Urothelium cell line (cell line): ENCODE measurements at places on chromosomes 12 and 14.

DNA sequence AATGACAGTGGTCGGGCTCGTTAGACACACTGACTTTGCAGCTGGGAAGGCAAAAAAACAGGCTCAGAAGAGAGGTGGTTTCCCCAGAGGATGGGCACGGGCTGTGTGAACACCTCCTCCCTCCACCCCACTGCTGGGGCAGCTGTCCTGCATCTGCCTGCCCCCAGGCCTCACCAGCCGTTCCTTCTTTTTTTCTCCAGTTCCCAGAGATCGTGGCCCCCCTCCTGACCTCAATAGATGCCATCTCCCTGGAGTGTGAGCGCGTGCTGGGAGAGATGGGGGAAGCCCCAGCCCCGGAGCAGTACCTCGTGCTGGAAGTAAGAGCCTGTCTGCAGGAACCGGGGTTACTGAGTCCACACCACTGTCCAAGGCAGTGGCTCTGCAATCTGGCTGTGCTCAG is 17.4 kb downstream of the MVK start:
- no peak for DNase-seq

DNA sequence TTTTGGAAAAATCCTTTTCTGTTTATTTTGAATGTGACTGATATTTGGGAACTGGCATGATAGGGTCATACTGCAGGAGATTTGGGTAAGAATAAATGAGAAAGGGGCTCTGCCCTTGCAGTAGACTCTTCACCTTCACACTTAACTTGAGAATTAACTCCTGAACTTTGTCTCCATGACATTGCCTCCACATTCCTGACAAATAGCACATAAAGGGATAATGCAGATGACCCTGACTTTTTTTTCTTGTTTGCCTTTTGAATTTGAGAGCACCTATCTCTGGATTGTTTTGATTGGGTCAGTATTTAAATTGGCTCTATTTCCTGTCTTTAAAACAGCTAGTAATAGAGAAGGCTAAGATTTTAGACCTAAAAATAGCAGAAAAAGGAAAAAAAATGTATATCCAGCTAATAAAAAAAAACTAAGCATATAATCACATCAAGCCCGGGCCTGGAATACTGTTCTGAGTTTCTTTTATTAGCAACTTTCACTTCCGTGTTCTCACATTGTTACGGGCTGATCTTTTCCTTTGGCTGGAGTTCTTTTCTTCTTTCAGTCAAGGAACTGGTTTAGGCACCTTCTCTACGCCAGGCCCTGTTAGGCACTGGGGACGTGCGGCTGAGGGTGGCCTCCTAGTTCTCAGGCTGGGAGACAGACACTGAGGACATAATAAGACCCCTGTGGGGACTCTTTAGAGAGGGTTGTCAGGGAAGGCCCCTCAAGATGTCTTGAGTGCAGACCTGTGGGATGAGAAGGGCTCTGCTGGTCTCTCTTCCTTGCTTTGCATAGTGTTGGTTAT is 53.1 kb upstream of the GNPNAT1 start:
- no peak for DNase-seq

DNA sequence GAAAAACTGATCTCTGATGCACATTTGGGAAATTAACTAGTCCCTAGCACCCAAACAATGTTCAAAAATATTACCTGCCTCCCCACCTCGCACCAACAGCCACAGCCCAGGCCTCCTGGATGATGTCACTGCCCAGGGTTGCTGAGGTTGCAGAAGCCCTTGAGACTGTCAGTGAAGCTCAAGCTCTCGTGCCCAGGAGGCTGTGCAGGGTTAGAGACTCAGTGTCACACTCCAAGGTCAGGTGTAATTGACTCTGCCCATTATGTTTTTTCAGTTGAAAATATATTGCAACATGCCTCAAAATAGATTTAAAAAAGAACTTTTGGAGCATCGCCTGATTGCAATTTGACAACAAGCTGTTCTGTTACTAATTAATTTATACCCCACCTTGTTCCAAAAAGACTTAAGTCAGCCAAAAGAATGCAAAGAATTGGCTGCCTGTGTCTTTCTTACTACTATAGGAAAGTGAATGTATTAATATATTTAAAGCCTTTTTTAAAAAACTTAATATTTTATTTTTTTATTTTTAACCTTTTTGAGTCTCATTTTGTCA is 72.3 kb downstream of the CMAS start:
- no peak for DNase-seq

DNA sequence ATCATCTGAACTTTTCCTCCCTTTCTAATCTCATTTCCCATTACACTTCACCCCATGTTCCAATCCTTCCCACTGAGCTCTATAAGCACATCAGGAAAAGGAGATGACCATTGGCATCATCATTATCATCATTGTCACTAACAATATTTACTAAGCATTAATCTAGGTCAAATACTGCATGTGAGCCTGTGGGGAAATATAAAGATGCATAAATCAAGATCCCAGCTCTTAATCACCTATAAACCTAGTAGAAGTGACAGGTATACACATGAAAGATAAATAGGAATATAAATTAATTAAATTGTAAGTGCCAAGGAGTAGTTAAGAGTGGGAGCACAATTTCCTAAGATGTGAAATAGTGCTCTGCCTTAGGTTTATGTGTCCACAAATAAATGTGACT is 100.6 kb downstream of the OTOGL start:
- DNase-seq = no peak

DNA sequence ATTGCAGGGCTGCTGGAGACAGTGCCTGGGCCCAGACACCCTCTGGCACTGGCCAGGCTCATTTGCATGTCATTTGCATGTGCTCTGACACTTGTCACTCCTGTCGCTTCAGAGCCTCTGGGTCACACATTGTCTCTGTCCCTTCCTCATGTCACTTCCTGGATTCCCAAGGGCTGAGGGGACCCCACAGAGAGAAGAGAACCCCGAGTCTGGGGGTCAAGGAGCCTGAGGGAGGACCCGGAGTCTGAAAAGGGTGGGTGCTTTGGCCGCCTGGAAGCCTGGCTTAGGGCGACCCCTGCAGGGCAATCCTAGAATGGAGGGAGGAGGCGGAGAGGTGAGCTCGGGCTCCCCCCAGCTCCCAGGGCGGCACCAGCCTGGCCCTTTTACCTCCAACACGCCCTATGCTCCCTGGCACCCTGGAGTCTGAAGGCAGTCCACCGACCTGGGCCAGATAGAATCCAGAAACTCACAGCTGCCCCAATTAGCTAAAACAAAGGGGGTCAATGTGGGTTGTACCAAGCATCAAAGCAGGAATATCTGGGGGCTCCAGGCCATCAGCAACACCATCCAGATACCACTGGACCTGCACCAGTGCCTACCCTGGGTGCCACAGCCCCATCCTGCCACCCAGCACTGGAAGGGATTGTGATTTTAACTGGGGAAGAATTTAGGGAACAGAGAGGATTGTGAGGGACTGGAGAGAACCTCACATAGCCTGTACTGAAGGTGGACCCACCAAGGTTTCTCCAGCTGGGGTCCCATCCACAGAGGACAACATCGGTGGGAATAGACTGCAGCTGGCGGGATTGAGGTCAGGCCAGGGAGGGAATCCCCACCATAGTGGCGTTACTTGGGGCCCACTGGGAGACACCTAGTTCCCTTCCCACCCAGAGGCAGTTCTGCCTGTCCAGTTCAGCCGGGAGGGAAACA is 21.8 kb upstream of the KRT78 start:
- peak; percentile 79 for DNase-seq

DNA sequence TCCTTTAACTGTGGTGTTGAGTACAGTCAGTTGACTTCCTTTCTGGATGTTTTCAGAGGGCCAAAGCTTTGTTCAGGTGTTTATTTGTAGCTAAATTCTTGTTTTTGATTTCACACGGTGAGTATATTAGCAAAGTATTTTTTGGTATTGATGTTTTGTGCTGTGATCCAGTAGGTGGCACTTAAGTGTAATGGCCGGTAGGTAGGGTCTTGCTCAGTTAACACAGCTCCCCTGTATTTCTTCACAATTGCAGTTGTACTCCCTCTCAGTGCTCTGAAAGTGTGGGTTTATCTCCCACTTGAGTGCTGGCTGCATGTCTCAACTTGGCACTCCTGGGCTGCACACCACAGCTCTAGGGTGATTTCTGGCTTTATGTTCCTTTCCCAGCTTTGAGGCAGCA is 339.5 kb downstream of the AEBP2 start:
- no peak for DNase-seq

DNA sequence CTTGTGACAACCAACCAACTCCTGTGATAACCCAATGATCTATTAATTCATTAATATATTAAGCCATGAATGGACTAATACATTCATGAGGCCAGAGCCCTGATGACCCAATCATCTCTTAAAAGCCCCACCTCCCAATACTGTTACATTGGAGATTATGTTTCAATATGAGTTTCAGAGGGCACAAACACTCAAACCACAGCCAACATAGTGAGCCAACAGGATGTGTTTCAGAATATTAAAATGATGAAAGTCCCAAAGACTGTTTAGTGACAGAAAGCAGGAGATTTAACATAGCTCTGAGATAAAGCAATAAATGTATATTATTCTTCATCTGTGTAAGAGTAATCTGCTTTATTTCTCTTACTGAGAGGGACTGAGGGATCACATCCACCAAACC is 71.7 kb downstream of the PTPRO start:
- no peak for DNase-seq

- no peak for DNase-seq
Measured at GRCh38 chr14:104111301-104112112, 26.0 kb downstream of the ASPG start.

DNA sequence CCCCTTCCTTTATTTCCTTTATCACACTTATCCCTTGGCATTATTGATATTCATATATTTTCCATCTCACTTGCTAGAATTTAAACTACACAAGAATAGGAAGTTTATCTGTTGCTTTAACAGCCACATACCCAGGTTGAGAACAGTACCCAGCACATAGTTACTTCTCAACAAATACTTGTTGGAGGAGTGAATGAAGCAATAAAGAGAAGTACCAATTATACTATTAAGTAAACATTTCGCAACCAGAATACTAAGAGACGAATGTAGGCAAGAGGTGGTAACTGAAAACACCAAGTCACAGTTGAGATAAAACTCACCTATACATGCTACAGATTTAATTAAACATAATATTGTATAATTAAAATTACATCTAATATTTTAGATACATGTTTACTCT is 110.9 kb downstream of the FSCB start:
- no peak for DNase-seq

- no peak for DNase-seq
Measured at GRCh38 chr12:52003591-52003990, 3.2 kb upstream of the TAMALIN start.

DNA sequence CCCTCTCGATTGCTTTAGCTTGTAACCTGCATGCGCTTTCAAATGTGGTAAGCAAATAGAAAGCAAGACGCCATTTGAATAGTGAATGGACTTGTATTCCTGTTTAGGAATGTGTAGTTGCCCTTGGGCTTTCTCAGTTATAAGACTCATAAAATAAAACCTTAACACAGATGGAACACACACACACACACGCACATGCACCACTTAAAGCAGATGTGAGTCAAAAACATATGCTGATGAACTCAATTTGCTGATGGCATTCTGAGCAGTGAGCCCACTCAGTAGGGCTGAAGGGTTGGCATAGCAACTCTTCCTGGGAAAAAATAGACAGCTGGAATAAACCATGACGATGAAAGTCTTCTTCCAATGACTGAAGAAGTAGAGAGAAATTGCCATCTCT is 360.5 kb downstream of the APAF1 start:
- DNase-seq = no peak

GRCh38 chr14:64705381-64706118 is 1.3 kb downstream of the PLEKHG3 start:
- DNase-seq = peak; percentile 61

GRCh38 chr14:56774503-56774902 is 35.8 kb downstream of the OTX2 start:
- DNase-seq = no peak

- DNase-seq = no peak
Measured at GRCh38 chr12:94379479-94380113, 80.1 kb downstream of the CEP83 start.

- no peak for DNase-seq
Measured at GRCh38 chr14:65260786-65261185, 151.7 kb upstream of the FUT8 start.

- DNase-seq = no peak
Measured at GRCh38 chr14:69708049-69708448, 58.9 kb upstream of the SRSF5 start.

DNA sequence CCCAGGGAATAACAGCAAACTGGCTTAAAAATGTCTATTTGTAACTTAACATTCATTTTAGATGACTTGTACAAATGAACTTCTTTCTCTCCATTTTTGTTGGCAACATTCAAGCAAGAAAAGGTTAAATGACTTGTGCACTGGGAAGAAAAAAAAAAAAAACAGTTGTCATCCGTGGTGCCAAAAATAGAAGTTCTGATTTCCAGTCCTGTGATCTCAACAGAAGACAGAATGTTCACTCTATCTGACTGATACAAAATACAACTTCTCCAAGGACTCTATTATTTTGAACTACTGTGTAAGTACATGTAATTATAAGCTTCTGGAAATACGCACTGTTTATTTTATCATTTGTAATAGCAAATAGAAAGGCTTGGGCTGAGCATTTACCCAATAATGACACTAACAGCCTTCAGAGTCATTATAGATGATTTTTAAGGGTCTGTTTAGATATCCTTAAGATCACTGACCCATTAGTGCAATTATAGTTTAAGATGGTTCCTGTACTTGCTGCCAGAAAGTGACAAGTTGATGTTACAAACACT is 59.9 kb downstream of the LIN7A start:
- no peak for DNase-seq
